Brain (organoid and tissue), 16 donors: ENCODE measurements at places on chromosomes 7 and 10.
A peak's percentile ranks its signal among the peaks of the same experiment; 100 is the strongest.

DNA sequence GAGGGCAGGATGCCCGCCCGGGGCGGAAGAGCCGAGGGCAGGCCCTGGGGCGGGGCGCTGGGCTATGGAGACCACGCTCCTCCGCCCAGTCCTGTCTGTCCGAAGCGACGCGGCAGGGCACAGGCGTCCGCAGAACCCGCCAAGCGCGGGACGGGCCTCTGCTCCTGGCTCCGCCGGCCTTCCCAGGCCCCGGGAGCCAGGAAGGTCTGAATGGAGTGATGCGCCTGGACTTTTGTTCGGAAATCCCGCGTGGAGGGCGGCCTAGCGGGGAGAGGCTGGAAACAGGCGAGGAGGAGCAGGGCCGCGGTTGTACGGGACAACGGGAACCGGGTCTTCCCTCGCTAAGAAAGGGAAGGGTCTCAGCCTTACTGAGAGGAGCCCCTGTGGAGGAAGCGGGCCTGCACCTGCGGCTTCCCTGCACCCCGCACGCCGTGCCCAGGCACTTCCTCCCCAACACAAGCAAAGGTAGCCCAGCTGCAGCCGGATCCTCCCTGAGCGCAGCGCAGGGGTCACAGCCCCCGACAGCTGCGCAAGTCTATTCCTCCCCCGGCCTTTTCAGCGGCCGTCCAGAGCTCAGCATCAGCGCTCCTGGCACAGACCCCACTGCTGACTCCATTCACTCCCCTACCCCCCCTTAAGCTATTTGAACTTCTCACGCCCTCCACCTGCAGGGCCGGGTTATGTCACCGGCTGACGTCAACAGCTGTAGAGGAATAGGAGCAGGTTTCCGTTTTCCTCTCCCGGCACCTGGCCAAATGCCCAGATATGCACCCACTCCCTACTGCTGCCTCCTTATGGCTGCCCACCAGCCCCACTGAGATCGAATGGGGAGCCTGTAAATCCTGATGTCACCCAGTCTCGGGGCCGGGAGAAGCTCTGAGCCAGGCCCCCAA, 143.2 kb upstream of the RET start:
- DNase-seq: no peak

DNA sequence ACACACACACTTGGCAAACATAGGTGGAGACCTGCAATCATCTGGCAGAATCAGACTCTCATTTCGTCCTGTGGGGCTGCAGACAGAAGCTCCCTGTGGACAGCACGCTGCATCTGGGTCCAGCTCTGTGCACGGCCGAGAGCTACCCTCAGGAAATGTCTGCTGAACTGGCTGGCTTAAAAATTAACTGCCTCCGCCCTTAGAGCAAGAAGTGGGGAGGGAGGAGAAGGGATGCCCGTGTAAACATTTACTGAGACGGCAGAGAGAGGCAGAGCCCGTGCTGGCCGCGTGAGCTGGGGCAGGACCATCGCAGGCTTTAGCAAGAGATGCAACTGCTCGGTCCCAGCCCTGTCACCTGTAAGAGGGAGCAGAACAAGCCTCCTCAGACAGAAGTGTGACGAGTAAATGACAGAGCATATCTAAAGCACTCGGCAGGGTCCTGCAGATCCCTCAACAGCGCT, 81.8 kb downstream of the TNS3 start:
- DNase-seq: no peak

GRCh38 chr10:45429790-45430189, 55.8 kb downstream of the ALOX5 start:
- no peak for DNase-seq

GRCh38 chr7:3042861-3043489, 692 bp downstream of the CARD11 start:
- DNase-seq: no peak

DNA sequence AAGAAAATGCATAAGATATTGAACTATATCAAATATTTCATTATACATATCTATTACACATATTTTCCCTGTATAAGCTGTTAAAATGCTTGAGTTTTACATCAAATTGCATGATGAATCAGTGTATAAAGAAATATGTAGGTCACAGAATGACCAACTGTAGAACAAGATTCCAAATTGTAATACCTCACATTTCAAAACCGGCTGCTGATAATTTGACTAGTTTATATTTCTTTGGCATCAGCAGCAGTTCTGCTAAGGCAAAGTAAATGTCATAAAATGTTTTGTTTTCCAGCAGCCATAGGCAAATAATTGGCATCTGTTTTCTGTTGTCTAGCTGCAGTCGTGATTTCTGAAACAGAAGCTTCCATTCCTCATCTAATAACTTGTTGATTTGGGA, 633.9 kb downstream of the ARL4A start:
- DNase-seq: no peak

GRCh38 chr7:116200963-116201362, 9.4 kb upstream of the TES start:
- no peak for DNase-seq

DNA sequence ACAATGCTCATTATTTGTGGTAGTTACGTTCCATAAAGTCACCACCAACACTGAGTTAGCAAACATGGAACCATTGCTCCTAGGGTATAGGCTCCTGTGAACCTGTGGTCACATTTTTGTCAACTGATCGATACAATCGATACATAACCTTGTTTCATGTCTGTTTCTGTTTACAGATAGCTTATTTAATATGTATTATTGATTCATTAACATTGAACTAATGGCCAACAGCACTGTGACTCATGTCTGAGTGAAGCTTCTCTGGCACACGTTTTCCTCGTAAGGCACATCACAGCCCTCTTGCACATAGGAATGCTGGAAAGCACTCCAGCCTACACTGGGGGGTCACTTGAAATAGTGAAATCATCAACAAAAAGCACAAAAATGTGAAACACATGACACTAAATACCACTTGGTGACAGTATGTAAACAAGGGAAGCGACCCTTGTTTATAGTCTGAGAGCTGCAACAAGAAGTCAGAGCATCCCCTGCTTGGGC, 27.0 kb downstream of the GHRHR start:
- DNase-seq: no peak

- DNase-seq: no peak
These were observed 256.9 kb downstream of the STK31 start for GRCh38 chr7:23966941-23967340.

DNA sequence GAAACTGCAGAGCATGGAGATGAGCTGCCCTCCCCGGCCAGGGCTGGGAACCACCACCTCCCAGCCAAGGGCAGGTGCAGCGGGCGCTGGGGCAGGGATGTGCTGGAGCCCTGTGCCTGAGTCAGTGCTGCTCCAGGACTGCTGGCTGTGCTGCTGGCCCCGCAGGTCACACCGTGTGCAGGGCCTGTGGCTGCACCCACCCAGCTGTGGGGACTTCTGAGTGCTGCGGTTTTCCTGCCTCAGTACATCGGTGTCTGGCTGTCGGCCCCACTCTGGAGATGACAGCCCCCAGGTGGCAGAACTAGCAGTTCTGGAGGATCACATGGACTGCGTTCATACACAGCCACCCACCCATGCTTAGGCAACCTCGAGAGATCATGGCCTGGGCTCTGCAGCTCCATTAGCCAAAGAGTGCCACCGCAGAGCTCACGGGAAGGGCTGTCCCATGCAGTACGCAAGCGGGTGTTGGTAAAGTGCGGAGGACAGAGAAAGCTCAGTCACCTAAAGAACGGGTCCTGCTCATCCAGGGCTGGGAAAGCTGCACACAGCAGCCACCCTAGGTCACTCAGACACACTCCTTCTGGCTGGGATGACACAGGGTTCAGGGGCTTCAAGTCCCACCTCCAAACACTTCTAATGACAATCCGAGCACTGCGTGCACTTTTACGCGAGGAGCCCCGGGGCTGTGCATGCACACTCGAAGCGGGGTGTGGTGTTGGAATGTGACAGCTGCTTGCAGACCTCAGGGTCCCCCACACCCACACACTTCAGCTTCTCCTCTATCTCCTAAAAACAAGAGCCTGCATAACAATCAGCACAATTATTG, 198.1 kb upstream of the PPP2R2D start:
- DNase-seq: no peak

DNA sequence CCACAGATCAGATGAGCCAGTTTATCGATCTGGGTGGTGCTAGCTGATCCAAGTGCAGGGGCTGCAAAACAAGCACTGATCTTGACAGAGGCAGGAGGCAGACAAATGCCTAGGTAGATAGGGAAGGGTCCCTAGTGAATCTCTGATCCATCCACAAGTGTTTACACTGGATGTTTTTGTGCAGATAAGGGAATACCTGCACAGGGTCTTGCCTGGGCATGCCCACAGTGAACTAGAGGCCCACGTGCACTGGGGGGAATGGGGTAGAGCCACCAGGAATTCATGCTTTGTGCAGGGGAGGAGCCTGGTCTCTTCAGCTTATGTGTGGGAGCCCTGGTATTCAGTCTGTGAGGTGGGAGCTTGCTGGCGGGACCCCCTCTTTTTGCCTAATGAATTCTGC, 50.3 kb downstream of the SDHAF3 start:
- no peak for DNase-seq

GRCh38 chr10:28326516-28327490, 23.9 kb upstream of the MPP7 start:
- DNase-seq: peak; percentile 83

DNA sequence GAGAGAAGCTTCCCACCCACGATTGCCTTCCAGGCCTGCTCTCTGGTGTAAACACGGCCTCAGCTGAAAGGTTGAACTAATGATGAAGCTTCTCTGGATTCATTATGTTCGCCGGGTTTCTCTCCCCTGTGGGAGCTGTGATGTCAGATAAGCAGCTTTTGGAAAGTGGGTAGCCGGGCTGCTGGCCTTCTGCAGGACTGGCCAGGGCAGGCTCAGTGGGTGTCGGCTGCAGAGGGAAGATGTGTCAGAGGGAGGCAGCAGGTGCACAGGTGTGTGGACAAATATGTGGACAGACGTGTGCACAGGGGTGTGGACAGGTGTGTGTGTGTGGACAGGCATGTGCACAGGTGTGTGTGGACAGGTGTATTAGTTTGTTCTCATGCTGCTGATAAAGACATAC, 28.5 kb upstream of the PSMG3 start:
- DNase-seq: no peak

- no peak for DNase-seq
These were observed 54.2 kb upstream of the STEAP1B start for GRCh38 chr7:22554184-22554583.

DNA sequence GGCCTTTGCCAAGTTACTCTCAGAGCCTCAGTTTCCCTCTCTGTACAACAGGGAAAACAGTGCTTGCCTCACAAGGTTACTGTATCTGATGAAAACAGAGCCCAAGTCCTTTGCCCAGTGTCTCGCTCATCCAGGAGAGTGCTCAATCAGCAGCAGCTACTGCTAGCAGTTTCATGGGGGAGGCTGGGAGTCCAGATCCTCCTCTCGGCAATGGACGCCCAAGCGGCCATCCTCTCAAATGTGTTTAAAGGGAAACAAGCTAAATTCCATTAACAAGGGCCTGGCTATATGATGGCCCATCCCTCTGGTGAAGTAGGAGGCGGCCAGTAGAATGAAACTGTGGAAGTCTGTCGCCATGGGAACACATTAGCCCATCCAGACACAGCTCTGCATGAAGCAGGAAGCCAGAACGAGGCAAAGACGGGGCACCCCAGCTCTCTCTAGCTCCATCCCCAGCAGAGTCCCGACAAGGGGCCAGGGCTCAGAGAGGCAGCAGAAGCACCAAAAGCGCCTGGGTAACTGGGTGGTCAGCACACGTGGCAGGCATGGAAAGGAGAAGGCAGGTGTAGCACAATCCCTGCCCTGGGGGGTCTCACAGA, 35.2 kb downstream of the FAM53B start:
- peak; percentile 85 for DNase-seq

DNA sequence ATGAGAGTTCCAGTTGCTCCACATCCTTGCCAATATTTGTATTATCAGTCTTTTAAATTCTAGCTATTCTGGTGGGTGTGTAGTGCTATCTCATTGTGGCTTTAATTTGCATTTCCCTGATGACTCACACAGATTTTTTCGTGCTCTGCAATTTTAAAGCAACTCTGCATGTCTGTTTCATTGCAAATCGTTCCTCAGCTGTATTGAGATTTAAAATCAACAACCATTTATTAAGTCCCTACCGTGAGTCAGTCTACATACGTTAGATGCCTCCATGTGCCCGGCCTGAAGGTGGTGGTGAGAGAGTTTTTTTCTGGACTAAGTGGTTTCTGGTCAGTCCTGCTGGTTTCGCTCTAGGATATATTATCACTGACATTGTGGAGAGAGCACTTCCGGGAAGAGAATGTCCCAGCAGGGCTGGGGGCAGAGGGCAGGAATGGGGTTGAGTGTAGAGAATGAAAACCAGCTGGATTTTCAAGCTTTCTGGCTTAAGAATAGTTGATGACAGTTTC, 8.4 kb upstream of the HYCC1 start:
- no peak for DNase-seq

DNA sequence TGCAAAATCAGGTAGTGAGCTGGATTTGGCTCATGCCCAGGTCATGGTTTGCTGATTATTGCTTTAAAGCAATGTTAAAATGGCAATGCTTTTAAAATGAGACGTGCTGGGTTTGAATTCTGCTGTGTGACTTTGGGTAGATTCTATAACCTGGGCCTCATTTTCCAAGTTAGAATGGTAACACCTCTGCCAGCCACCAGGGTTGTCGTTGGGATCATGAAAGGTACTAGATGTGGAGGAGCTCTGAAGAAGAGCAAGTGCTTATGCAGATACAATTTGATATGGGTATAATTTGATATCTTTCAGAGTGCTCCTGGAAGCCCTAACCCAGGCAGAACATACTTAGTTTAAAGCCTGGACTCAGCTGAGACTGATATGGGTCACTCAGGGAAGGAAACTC, 60.0 kb downstream of the EVX1 start:
- DNase-seq: no peak

- DNase-seq: no peak
These were observed 10.3 kb downstream of the CRHR2 start for GRCh38 chr7:30671793-30672465.

GRCh38 chr7:146131701-146132100, 15.1 kb downstream of the CNTNAP2 start:
- no peak for DNase-seq

DNA sequence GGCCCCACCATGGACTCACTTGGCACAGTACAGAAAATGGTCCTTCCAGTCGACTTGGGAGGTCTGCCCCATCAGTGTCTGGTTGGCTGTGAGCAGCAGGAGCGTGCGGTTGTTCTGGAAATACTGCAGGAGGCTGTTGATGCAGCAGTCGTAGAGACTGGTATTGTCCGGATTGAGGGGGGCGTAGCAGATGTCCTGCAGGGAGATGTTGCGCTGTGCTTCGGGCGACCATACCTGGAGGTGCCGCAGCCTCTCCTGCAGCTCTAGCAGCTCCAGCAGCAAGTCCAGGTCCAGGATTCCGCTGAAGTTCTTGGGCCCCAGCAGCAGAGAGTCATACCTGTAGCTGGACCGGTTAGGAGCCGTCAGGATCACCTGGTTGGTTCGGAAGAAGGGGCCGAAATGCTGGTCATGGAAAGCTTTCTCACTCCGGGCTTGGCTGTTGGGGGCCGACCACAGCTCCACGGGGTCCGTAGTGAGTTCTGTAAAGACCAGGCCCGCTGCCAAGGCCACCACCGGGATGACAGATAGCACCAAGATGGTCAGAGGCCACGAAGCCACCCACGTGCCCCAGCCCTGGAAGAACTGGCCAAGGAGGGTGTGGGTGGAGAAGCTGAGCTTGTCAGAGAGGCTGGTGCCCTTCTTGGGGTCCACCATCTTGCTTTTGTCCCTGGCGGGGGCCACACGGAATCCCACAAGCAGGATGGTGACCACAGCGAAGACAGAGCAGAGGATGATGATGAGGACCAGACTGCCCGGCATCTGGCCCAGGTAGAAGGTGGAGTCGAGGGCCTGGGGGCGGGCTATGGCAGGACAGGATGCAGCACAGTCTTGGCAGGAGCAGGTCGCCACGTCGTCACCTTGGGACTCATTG, 2.1 kb downstream of the NPC1L1 start:
- DNase-seq: no peak

GRCh38 chr10:28768227-28768626, 90.9 kb downstream of the BAMBI start:
- peak; percentile 67 for DNase-seq
